ENCODE measurements at places on chromosomes 1 and 21.

GRCh38 chr1:46585312-46585938 lies 18.6 kb downstream of the MKNK1 start:
- DNase-seq: no peak

- DNase-seq: no peak
These were observed 18.5 kb upstream of the EPHA2 start for GRCh38 chr1:16174261-16174868.

DNA sequence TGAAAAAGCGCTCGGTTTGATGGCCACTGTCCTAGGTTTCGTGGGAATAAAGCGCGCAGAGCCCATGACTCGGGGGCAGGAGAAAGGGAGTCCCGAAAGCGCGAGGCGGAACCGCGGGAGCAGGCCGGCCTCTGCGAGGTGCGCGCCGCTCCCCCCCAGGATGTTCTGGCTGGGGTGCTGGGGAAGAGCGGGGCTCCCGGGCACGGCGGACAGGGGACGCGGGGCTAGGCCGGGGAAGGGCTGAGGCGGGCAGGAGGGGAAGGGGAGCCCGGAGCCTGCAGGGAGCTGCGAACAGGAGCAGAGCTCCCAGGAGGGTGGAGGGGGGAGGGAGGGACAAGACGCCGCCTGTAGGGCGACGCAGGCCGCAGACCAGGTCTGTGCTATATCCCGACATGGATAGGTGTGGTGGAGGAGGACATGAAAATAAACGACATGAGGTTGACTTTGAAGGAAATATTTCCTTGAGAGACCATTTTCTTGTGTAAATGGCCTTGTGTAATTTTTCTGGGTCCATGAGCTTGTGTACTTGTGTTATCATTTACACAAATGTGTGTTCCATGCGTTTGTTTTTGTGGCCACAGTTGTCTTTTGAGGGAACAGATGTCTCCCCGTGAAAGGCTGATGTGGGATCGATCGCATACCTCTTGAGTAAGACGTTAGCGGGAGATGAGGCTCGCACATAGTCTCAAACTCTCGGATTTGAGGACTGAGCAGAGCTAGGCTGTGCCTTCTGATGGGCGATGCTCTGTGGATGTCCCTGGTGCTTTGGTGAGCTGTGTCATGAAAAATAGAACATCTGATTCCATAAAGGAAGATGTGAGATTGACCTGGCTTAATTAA lies 1.3 kb downstream of the PCNT start:
- DNase-seq: no peak

DNA sequence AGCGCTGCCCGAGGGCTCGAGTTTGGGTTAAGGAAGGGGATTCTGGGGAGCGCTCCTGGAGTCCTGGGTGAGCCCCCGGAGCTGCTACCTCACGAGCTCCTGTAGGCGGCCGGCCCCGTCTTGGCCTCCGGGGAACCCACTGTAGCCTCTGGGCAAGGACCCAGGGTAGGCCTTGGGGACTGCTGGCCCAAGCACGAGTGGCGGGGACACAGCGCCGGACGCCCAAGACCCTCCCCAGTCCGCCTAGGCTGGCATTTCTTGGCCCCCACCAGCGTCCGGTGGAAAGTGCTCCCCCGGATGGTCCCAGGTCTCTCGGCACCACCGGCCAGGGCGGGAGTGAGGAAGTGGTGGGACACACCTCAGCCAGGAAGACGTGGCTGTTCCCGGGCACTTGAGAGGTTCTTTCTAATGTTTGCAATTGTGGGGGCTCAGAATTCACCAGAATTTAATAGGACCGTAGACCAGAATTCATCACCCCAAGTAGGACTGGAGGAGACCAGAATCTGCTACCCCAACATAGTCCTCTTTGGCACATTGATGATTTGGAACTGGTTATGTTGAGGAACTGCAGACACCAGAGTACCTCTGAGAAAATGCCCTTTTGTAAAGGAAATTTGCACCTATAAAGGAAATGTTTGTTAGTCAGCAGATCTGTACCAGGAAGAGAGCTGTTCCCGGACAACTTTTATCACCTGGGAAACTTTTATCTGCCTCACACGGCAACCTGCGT lies 622 bp upstream of the TMPRSS2 start:
- no peak for DNase-seq

DNA sequence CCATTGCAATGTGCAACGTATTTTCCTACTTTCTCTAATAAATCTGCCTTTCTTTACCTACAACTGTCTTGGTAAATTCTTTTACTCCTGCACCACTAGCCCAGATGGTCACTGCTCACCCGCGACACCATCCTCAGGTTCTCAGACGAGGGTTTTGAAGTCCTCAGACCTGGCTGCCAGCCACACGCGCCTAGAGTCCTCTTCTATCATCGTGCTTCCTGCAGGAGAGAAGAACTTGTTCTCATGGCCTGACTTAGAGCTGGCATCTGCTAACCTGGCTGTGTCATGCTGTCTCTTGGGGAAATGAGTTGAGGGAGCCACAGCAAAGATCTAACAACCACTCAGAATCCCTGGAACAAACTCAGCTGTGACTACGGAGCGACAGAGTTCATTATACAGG lies 30.3 kb upstream of the PGBD5 start:
- DNase-seq: no peak

- DNase-seq: no peak
These were observed 14.6 kb downstream of the STRIP1 start for GRCh38 chr1:110048923-110049601.

DNA sequence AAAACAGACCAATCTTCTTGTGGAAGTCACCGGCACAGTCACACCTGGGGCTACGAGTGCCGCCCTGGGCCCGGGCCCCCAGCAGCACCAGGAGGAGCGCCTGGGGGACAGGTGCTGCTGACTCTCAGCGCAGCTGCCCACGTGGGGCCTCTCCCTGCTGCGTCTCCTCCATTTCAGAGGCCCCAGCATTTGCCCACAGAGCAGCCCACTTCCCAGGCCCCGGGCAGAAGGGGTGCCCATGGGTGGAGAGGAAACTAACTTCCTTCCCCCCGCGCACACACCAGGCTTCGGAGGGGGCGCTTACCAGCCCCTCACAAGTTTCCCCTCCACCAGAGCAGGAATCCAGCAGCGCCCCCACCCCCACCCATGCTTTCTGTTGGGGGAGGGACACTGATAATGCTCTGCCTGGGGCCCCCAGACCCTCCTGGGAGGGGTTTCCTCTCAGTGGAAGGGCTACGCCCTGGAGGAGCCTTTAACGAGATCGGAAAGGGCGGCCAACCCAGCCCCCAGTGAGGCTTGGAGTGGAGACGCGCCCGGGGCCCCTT lies 440 bp downstream of the TNFRSF25 start:
- DNase-seq: no peak

DNA sequence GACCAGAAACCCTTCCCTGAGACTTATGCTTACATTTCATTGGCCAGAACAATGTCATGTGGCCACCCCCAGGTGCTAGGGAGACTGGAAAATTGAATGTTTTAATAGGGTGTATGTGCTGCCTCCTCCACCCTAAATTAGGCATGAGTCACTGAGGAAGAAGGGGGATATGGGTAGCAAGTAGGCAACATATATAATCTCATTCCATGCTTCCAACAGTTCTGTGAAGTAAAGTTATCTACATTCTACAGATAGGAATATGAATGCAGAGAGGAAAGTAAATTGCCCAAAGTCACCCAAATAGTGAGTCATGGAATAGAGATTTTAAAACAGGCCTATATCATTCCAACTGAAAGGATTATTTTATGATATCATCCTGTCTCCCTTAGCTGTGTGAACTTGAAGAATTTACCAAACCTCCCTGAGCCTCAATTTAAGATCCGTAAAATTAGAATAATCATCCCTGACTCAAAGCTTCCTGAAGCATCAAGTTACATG lies 168.6 kb upstream of the FGGY start:
- no peak for DNase-seq
